ENCODE measurements at places on chromosomes 4 and X. TPM values are rescaled to one million over a fixed set of nuclear protein-coding genes. Genes with fewer than 3 reads are reported as not detected.

Gene TMEM255A
- total RNA-seq: not detected

Gene FRMD7
- total RNA-seq: not detected

Gene IQCM
- not detected for total RNA-seq

Gene DUSP9
- total RNA-seq: under 0.01 TPM

Gene REELD1
- not detected for total RNA-seq

Gene TSC22D3
- 14.5 TPM for total RNA-seq

Gene NXF2B
- not detected for total RNA-seq

Gene TSR2
- 9.0 TPM for total RNA-seq

Gene VSIG4
- not detected for total RNA-seq

Gene STK26
- 11.3 TPM for total RNA-seq

Gene FTSJ1
- total RNA-seq: 117 TPM

Gene FAM149A
- total RNA-seq: 2.4 TPM

Gene ZNF711
- 0.57 TPM for total RNA-seq

Gene S100G
- total RNA-seq: not detected

Gene PCDH7
- total RNA-seq: 2.2 TPM

Gene ACE2
- total RNA-seq: not detected

Gene TASL
- total RNA-seq: not detected

Gene MBTPS2
- total RNA-seq: 12.6 TPM

Gene HSPA4L
- total RNA-seq: 1.8 TPM

Gene TSPAN6
- 23.4 TPM for total RNA-seq

Gene PPP1R2C
- not detected for total RNA-seq

Gene FGF5
- 2.8 TPM for total RNA-seq

Gene GNRHR
- total RNA-seq: not detected

Gene EXOC1L
- not detected for total RNA-seq

All from placental pericyte (primary cell).